ENCODE measurements at places on chromosomes 11 and 22.

DNA sequence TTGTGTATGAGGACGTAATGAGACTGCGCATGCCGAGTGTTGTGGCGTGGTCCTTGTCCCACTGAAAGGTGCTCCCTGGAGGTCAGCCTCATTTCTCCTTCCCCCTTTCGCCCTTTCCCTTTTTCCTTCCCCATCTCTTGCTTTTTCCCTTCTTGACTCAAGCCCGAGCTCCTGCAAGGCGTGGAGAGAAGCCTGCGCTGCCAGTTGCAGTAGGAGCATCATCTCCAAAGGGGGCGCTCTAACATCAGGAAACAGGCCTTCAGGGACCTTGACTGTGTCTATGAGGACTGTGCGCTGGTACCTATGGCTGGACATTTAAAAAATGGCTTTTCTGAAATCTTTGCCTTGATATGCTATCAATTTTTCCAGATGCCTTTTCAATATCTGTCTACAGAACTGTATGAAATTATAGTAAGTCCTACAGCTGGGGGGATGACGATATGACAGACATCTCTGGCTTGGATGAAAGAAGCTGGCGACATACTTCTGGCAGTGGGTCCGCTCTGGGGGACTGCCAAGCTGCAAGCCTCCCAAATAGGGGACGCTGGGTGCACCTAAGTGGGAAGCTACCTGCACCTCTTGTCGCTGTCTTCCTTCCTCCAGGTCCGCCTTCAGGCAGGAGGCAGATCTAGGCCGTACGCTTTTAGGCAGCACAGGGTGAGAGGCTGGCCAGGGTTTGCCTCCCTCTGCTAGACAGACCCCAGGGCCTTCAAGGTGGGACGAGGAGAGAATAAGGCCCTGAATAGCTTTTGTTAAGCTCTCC, 96.5 kb downstream of the NXPE2 start:
- DNase-seq, result peak; percentile 67

- no peak for DNase-seq
These were observed 60.0 kb downstream of the BTG4 start for GRCh38 chr11:111452146-111452545.

- DNase-seq, result peak; percentile 74
These were observed 243.9 kb upstream of the SYN3 start for GRCh38 chr22:33302049-33302545.

DNA sequence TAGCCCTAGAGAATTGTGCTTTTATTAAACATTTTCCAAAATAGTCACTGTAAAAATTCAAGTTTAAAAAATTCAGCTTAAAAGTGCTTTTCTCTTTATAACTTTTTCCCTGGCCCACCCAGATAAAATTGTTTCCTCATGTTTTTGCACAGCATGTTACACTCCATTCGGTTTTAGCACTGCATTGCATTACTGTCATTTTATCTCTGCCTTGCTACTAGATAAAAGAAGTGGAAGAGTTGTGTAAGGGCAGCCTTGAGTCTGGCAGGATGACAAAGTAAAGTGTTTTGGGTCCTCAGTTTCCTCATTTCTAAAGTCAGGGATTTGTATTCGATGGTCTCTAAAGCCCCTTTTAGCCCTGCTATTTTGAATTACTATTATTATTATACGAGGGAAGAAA, 99.8 kb downstream of the ATM start:
- no peak for DNase-seq

DNA sequence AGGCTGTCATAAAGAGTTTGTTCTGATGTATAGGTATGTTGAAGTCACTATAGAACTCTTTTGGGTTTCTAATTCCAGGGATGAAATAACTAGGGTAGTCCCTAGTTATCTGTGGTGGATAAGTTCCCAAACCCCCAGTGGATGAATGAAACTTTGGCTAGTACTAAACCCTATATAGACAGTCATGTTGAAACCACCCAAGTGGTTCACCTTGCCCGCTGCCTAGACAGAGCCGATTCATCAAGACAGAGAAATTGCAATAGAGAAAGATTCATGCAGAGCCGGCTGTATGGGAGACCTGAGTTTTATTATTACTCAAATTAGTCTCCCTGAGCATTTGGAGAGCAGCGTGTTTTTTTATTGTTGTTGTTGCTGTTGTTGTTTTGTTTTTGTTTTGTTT, 23.8 kb upstream of the NUCB2 start:
- no peak for DNase-seq

GRCh38 chr22:22930571-22931556, 43.2 kb downstream of the IGLL5 start:
- no peak for DNase-seq

DNA sequence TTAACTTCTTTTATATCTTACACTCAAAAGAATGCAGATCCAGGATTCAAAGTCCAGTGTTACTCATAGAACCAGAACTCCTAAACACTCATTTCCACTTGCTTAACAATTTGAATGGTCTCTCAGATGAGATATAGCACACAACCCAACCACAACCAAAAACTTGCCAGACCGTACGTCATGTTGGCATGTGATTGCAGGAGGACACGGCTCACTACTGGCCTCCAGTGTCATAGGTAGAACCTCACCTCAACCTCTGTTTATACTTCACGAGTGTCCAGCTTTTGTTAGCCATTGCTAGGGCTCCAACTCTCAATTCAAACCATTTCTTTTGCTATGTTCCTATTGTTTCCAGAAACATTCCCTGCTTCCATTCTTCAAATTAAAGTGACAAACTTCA, 58.5 kb upstream of the PDGFD start:
- DNase-seq, result no peak

GRCh38 chr11:115284773-115285172, 219.4 kb downstream of the CADM1 start:
- DNase-seq, result no peak

DNA sequence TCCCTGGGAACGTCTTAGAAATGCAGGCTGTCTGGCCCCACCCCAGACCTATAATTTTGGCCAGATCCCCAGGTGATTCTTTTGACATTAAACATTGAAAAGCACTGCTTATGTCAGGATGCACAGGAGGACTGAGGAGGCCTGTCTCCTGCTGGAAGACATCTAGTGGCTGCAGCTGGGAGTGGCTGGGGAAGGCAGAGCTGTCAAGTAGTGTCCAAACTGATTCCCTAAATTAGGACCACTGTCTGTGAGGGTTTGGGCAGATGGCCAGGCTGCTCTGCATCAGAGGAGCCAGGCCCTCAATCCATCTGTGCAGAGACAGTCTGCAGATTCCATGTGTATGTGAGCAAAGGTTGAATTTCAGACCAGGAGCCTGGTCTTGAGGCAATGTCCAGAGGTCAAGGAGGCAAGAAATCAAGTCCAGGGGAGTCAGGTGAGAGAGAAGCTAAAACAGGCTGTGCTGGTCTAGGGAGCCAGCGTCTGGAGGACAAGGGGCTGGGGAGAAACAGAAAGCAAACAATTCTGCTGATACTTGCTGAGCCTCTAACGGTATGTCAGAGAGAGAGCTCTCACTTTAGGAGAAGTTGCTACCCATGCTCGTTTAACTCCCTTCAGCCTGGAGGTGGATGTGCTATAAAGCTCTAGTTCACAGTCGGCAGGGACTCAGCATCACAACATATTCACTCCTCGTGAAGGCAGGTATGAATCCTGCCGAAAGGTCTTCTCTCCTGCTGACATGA, 15.3 kb upstream of the SYTL2 start:
- no peak for DNase-seq

DNA sequence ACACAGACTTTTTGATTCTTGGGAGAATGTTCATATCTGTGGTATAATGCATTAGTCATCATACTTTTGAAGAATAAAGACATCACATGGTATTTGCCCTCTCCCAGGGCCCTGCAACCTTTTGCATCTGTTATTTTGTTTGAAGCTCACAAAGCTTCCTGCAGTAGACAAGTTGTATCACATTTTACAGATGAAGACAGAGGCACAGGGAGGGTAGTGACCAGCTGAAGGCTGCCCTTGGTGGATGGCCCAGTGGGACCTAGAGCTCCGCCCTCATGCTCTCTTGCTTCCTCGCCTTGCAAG, 66.4 kb downstream of the UBASH3B start:
- no peak for DNase-seq

Measured in DMS153 (cell line).